ENCODE measurements at places on chromosomes 6 and 20.

DNA sequence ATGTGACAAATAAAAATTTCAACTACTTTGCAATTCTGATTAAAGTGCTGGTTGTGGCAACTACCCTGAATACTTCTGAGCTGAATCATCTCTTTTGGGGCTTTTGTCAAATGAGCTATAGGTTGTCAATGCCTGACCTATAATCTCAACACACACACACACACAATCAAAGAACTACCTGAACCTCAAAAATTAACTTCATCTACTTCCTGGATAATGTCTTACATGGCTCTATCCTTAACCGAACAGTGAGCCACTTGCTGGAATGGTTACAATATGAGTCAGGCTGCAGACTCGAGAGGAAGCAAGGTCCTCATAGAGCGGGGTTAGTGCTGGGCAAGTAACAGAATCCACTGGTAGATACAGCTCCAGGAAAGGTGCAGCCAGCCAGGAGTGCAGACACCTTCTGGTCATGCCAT lies 70.6 kb upstream of the DST start:
- DNase-seq, result no peak

DNA sequence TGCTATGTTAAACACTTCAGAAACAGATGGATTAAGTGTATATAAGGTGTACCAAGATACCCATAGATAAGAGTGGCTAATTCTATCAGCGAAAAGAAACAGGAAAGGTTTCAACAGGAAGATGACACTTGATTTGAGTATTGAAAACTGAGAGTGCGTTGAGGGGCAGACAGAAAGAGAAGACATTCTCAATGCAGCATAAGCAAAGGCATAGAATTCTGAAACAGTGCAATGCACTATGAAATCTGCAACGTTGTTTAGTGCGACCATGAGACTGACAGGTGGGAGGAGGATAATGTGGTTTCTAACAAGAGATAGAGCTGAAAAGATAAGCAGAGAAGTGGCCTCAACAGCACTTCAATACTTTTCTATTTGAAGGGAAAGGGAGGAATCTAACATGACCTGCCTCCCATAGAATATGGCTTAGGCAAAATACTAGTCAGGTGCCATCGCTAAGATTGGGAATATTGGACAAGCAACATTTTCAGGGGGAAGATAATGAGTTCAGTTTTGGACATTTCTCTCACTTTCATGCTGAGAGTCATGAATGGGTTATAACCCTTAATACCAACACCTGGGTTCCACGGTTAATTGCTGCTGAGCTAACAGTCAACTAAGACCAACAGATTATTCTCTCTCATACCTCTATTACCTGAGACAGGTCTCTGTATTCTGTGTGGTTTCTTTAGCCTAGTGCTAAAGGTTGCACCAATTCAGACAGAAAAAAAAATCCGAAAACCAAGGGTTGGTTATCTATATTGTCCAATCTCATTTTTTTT lies 312.9 kb upstream of the ARID1B start:
- no peak for DNase-seq

GRCh38 chr6:27136978-27137814 lies 110.3 kb upstream of the PRSS16 start:
- DNase-seq, result no peak

GRCh38 chr6:110432285-110432900 lies 17.0 kb upstream of the DDO start:
- DNase-seq, result no peak

DNA sequence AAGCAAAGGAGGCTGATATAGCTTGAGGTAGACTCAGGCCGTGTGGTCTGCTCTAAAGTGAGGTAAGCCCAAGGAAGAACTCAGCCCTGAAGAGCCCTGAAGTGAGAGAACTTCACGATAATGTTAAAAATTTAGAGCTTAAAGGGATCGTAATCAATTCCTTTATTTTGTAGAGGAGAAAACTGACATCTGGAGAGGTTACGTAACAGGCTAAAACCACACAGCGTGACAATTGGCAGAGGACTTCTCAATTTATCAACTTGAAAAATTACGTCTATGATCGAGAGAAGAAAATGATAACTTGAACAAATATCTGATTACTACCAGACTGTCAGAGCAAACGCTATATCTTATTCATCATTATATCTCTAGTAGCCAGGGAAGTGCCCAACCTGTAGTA lies 121.8 kb upstream of the FOXO3 start:
- DNase-seq, result no peak

GRCh38 chr20:63782521-63782971 lies 43.0 kb downstream of the SLC2A4RG start:
- DNase-seq, result no peak

GRCh38 chr6:143149771-143150170 lies 89.1 kb downstream of the AIG1 start:
- no peak for DNase-seq

DNA sequence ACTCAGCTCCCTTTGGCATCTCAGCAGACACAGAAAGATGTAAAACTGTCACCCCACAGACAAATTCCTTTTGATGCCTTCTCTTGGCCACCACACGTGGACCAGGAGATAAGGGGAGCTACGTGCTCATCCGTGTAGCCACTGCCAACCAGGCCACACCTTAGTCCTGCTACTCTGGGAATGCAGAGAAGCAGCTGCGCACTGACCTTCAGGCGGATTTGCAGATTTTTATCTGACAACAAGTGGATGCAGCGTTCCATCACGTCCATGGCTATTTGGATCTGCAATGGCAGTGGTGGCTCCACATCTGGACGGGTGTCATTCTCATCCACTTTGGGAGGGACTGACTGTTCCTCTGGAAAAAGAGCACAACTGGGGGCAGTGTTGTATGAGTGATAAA lies 30.8 kb downstream of the TTI1 start:
- no peak for DNase-seq

DNA sequence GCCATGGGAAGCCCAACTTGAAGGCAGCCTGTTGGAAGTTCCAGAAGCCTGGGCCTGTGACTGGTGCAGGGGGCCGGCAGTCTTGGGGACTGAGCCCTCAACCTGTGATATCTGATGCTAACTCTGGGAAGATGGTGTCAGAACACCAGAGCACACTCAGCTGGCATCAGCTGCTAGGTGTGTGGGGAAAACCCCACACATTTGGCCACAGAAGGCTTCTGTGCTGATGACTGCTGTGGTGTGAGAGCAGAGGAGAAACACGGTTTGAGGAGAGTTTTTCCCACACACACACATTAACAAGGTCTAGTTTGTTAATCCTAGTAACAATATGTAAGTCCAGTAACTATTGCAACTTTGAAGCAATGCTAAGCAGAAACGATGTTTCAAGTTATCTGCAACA lies 78.0 kb downstream of the PSMB1 start:
- DNase-seq, result no peak

GRCh38 chr6:105832313-105832761 lies 253.8 kb upstream of the PRDM1 start:
- peak; percentile 77 for DNase-seq

GRCh38 chr6:52144196-52145076 lies 41.7 kb upstream of the IL17A start:
- DNase-seq, result no peak

GRCh38 chr6:70684794-70685493 lies 17.3 kb downstream of the SMAP1 start:
- DNase-seq, result no peak

DNA sequence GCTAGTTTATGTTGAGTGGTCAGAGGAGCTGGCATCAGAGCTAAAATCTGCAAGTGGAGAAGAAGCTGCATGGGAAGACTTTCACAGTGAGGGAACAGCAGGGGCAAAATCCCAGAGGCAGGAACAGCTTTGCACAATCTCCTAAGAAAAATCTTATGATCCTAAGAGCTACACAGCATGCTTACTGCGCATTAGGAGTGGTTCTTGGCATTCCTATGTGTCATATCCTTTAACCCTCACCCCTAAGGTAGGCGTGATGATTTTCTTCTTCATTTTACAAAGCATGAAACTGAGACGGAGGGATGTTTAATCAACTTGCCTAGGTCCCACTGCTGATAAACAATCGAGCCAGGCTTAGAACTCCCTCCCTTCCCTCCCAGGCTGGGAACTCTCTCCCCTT lies 313.6 kb upstream of the SULF2 start:
- DNase-seq, result no peak

- DNase-seq, result no peak
Measured at GRCh38 chr6:105896052-105896820, 189.9 kb upstream of the PRDM1 start.

- no peak for DNase-seq
Measured at GRCh38 chr6:156783958-156784357, 6.8 kb downstream of the ARID1B start.

- DNase-seq, result no peak
Measured at GRCh38 chr20:36308353-36308752, 2.2 kb downstream of the DLGAP4 start.

DNA sequence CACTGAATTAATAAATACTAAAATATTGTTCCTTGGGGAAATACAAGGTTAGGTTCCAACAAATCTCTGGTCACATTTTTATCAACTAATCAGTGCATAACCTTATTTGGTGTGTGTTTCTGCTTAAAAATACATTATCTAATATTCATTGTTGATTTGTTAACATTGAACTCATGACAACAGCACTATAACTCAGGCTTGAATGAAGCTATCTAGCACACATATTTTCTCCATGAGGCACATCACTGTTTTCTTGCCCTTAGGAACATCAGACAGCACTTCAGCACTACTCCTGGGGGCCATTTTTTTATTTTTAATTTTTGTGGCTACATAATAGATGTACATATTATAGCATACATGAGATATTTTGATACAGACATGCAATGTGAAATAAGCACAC lies 277.2 kb upstream of the NT5E start:
- DNase-seq, result no peak

- DNase-seq, result no peak
Measured at GRCh38 chr6:24451581-24452388, 37.6 kb downstream of the GPLD1 start.

GRCh38 chr6:71478834-71479541 lies 190.4 kb downstream of the OGFRL1 start:
- DNase-seq, result peak; percentile 64

- no peak for DNase-seq
Measured at GRCh38 chr6:67663105-67663895, 971.8 kb upstream of the ADGRB3 start.

DNA sequence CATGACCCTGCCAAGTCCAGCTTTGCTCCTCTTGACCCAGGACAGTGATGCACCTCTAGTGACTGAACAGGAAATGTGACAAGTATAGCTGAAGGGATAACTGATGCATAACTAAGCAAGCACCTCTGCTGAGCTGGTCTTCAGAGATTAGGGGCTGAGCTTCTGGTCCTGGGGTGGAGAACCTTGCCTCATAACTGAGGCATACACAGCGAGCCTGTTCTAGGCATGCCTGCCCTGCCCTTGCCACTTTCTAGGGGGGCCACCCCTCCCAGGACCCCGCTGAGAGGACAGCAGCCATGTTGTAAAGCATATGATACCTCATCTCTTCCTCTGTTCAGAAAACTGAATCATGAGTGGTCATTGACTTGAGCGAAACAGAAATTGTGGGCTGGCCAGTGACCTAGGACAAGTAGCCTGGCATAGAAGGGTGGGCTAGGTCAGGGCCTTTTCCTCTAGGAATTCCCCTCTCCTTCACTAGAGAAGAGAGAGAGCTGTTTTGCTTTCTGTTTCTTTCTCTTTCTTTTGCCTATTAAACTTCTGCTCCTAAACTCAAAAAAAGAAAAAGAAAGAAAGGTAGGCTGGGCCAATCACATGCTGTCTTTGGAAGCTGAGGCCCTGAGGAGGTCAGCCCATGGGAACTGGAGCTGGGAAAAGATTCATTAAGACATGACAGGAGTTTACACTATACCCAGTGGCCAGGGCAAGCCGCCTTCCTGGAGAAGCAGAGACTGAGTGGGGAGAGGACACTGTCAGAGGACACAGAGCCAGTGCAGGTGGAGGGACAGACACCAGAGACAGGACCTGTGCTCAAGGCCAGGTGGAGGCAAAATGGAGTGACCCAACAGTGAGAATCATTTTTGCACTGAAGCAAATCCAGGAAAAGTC lies 23.1 kb downstream of the ALDH5A1 start:
- DNase-seq, result peak; percentile 20

DNA sequence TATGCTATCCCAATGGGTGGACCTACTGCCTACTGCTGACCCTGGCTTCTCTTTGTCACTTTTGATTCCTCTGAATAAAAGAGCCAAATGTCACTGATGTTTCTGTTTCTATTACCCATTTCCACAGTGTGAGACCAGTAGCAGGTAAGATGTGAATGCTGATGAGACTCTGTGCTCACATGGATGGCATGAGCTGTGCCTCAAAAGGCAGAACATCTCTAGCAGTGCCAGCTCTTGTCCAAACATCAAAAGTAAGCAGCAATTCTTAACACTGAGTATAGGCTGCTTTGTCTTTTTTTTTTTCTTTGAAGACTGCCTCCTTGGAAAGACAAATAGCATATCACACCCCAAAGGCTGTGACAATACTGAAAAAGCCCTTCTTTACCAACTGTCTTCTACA lies 459.2 kb upstream of the RUNX2 start:
- DNase-seq, result no peak

DNA sequence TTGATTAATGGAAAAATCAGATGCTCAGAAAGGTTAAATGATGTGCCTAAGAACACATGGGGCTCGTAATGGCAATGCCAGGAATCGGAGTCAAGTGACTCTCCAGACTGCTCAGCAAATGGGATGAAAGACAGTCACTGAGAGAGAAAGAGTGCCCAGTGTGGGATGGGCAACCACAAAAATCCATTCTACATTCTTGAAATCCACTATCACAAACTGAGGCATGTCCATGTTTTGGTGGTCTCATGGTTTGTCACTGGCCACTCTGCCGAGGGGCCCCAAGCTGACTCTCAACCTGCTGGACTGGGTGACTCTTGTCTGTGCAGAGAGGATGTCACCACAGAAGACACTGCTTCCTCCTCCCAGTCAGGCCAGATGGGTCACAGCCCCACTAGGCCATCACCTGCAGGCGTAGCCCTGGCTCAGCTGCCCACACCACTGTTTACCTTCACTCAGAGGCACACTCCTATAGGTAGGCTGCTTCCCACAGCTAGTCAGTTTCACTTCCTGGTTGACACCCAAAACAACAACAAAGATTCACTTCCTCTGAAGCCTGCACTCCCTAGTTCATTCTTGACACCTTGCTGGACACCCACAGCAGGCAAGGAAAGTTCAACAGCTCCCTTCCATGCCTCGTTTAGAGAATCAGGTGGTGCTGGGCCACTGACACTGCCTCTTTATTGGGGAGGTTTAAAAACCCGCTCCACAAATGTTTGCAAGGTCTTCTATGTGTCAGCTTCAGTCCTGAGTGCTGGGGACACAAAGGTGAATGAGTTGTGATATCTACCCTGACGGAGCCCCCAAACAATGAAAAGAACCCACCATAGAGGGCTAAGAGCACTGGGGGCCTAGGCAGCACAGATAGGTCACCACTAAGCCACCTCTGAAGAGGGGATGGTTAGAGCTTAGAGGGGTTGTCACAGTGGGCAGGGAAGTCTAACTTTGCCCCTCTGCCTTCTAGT lies 21.7 kb downstream of the MAP1LC3A start:
- peak; percentile 24 for DNase-seq

Measured in suppressor macrophage treated with lipopolysaccharide for 1 hour (primary cell).